ENCODE measurements at places on chromosomes 2 and 18.

- no peak for DNase-seq
Measured at GRCh38 chr2:152532241-152532640, 185.0 kb downstream of the PRPF40A start.

- no peak for DNase-seq
Measured at GRCh38 chr2:239762655-239763269, 262.4 kb downstream of the NDUFA10 start.

DNA sequence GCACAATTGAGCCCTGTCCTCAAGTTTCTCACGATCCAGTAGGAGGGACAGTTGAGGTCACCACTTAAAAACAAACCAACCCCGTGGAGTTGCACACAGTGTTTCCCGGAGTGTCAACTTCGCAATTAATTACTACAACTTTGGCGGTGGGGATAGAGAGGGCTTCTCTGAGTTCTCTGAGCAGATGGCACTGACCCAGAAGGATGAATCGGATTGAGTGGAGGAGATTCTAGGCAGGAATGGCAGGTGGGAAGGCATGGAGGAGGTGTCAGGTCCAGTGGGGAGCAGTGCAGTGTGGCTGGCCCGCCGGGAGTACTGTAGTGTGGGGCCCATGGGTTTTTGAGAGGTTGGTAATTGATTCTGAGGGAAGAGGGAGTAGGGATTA lies 12.0 kb downstream of the SIX3 start:
- DNase-seq = no peak

DNA sequence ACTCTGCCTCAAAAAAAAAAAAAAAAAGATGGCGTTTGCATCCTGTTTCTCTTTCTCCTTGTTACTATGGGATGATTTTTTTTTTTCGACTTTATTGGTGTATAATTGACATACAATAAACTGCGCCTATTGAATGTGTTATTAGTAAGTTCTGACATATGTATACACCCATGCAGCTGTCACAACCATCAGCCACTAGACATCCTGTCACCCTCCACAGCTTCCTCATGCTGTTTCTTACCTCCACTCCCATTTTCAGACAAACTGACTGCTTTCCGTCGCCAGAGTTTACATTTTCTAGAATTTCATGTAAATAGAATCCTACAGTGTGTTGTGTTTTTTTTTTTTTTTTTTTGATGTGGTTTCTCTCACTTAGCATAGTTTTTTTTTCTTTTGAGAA lies 27.9 kb downstream of the RRM2 start:
- no peak for DNase-seq

GRCh38 chr2:234542742-234543141 lies 45.9 kb upstream of the ARL4C start:
- DNase-seq = no peak

- no peak for DNase-seq
Measured at GRCh38 chr2:234853729-234854128, 98.1 kb upstream of the SH3BP4 start.

DNA sequence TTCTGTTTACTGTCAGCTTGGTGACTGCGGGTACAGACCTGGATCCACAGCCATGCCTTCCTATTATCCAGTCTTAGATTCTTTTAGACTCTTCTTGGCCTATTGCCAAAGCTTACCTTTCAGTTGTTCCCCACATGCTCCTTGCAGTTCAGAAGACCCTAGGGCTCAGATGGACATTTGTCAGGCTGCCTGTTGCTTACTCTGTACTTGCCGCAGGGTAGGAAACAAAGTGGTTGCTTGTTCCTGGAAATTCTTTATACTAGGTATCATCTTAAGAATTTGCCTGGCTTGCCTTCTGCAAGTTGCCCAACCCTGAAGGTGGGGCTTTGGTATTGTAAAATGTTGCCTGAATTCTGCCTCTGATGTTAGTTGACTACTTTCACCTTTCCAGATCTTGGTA lies 24.4 kb downstream of the CD28 start:
- DNase-seq = no peak

DNA sequence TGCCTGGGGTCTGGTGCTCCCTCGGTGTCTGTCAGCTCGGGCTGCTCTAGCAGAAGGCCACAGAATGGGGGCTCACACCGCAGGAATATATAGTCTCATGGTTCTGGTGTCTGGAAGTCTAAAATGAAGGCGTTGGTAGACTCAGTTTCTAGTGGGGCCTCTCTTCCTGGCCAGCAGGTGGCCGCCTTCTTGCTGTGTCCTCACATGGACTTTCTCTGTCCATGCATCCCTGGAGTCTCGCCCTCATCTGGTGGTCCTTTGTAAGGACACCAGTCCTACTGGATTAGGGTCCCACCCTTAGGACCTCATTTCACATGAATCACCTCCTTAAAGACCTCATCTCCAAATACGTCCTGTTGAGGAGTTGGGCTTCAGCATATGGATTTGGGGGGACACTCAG lies 65.7 kb downstream of the RRM2 start:
- no peak for DNase-seq

- DNase-seq = no peak
Measured at GRCh38 chr18:74377776-74378175, 62.1 kb downstream of the C18orf63 start.

DNA sequence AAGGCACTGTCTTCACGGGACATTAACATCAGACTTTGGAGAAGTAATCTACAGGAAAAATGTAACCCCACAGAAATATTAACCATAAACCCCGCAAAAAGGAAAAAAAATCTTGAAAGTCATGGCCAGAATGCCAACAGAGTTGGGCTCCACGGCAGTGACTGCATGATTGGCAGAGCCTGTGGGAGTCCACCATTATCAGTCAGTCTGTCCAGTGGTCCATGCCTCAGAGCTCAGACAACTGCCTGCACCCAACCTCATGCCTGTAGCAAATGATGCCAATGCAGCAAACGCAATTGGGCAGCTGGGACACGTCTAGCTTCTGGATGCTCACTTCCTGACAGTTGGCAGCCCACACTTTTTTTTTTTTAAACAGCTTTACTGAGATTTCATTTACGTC lies 5.1 kb upstream of the PPIG start:
- DNase-seq = no peak

- DNase-seq = no peak
Measured at GRCh38 chr2:57890464-57890863, 156.1 kb upstream of the VRK2 start.

DNA sequence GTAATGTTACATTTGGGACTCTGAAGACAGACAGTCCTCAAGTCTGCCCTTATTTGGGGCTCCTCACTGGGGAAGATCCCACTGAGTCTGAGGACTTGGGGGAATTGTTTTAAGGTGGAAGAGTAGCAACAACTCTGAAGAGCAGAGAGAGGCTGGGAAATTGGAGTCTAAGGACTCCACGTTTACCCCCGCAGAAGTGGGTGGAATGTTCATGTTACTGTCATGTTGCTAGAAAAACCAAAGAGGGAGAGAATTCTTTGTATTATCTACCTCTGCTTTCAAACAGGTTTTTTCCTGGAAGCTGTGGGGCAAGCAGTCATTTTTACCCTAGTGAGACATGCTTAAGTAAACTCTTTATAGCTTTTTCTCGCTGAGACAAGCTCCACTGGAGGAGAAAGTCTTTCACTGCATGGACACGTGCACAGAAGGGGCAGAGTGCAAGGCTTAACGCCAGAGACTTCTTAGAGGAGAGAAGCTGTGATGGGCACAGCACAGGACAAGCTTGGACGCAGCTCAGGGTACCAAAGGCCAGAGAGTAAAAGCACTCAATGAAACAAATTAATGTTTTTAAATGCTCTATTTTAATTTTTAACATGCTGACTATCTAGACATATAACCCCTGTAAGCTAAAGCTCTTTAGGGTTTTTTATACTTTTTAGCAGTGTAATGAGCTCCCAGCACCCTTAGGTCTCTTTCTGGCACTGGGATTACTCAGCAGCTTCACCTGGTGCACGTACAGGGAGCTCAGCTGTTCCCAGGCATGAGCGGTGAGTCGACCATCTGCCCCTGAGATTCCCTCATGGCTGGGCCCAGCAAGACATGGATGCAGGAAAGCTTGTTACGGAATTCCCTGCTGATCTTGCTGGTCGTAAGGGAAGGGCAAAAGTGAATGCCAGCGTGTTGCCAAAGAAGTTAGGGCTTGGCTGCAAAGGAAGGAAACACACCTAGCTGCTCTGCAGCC lies 54.5 kb upstream of the BIN1 start:
- no peak for DNase-seq

- DNase-seq = no peak
Measured at GRCh38 chr18:22197668-22198067, 28.3 kb downstream of the GATA6 start.

- no peak for DNase-seq
Measured at GRCh38 chr2:11781602-11782001, 35.2 kb downstream of the LPIN1 start.

- DNase-seq = no peak
Measured at GRCh38 chr2:182191061-182191460, 205.4 kb downstream of the PPP1R1C start.

DNA sequence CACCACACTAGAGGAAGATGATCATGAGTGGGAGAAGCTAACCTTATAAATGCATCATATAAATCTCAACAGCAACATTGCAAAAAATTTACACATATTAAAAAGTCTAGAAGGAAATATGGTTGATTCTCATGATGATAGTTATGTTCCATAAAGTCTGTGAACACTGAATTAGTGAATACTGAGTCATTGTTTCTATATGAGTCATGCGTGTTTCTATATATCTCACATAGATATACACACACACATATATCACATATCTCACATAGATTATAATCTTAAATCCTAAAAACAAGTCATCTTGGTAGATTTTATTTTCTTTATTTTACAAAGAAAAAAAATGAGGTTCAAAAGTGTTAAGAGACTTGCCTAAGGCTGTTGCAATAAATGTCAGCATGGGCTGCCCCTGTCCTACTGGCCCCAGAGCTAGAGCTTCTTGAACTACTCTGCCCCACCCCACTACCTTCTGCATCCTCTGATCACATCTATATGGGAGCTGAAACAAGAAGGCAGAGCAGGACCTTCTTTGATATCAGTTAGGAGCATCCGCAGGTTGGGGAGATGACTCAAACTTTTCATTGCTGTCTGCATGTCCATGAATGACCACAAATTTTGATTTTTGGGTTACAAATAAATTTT lies 81.8 kb upstream of the ADAM23 start:
- DNase-seq = no peak

- DNase-seq = no peak
Measured at GRCh38 chr2:202098291-202098690, 25.2 kb downstream of the KIAA2012 start.

- no peak for DNase-seq
Measured at GRCh38 chr2:22957446-22957845, 427.5 kb upstream of the KLHL29 start.

Data from NCI-H748 treated with DMSO at 0.1 percent for 48 hours (cell line).